ENCODE measurements at places on chromosomes 6 and 20. TPM values are rescaled to one million over a fixed set of nuclear protein-coding genes. Genes with fewer than 3 reads are reported as not detected.

DNA sequence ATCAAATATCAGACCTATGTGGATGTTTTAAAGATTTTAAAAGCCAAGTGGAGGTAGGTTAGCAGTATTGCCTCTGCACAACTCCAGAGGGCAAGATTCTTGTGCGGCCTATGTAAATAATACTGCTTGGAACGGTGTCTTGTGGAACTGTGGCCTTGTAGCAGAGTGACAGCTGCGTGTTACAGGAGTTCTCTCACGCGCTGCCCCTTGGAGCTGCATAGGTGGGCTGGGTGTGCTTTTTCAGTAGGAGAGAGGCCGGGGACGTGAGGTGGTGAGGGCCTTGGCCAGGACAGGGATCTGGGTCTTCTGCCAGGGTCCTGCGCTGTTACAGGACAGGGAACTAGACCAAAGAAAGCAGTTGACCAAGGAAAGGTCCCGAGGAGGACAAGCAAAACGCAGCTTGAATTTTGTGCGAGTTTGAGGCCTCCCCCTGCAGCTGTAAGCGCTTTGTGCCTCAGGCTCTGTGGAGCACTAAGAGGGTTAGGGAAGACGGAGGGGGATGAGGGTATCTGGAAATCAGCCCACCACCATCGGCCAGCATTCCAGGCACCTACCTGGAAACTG is 1.5 kb downstream of the TMEM181 start:
- DNase-seq: no peak

DNA sequence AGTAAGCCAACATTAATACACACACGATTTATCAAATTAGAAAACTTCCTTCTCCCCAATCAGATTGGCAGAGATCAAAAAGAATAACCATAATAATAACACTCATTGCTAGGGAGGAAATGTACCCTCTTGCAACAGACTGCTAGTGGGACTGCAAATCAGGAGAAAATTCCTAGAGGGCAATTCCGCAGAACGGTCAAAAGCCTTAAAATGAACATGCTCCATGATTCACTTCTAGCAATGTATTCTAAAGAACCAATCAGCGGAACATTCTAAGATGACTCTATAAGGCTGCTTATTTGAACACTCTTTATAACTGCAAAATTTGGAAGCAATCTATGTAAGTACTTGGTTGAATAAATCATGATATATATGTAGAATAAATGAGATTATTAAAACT is 8.5 kb upstream of the DACT2 start:
- no peak for DNase-seq

The OR2H1 gene
- total RNA-seq: not detected

GRCh38 chr20:478010-478948 is 15.9 kb upstream of the TBC1D20 start:
- no peak for DNase-seq

DNA sequence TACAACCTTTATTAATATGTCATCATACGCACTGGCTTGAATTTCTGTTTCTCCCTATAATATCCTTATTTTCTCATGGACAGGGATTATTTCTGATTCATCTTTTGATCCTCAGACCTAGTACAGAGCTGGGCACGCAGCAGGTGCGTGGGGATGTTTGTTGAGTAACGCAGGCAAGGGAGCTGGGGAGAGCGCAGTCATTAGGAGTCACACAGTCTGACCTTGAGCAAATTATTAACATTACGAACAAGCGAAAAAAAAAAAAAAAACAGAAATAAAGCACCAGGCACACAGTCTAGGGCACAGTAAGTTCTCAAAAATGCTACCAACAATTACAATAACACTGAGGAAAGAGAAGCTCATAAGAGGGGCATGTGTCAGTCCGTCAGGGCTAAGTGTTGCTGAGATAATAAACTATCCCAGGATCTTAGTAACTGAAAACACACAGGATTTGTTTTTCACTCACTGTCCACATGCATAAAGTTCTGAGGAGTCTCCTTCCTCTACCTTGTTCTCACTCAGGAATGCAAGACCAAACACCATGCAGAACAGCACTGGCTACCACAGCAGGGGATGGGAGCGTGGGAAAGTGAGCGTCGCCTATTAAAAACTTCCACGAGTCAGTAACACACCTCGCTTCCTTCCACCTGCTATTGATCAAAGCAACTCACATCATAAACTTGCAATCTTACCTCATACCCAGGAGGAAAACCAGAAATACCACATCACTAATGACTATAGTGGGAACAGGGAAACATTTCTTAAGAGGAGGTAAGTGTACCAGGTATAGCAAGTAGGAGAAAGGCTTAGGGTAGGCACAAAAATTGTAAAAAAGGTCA is 56.9 kb downstream of the PDE10A start:
- no peak for DNase-seq

The TP53TG5 gene
- not detected for total RNA-seq

The DYNLT2 gene
- total RNA-seq: 2.1 TPM

The TAAR8 gene
- total RNA-seq: not detected

The MAS1 gene
- not detected for total RNA-seq

- DNase-seq: no peak
Observed at GRCh38 chr6:157611406-157611805, 211.6 kb upstream of the SNX9 start.

GRCh38 chr6:10174761-10175160 is 240.1 kb downstream of the TFAP2A start:
- DNase-seq: no peak

GRCh38 chr20:1747953-1748577 is 90.5 kb upstream of the SIRPG start:
- DNase-seq: no peak

DNA sequence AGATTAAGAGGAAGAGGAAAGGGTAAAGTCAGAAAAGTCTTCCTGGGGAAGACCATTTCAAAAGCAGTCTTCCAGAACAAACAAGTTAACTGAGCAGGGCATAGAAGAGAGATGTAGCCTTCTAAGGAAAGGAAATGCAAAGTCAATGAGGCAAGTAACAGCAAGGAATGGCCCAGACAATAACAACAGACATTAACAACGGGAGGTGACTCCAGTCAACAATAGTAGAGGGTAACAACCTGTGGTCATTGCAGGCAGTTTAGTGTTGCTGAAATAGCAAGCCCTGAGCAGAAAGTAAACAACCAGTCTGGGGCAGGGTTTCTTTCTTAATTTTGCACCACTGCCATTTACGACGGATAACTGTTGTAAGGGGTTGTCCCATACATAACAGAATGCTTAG is 2.1 kb downstream of the MDN1 start:
- DNase-seq: no peak

DNA sequence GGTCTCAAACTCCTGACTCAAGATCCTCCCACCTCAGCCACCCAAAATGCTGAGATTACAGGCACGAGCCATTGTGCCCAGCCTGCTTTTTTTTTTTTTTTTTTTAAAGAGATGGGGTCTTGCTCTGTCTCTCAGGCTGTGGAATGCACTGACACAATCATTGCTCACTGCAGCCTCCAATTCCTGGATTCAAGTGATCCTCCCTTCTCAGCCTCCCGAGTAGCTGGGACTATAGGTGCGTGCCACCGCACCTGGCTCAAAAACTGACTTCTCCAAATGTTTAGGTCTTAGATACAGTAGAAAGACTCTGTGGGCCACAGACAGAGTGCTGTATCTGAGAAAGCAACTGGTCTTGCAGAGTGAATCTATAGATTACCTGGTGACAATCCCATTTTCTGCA is 31.1 kb upstream of the SLC4A11 start:
- DNase-seq: no peak

DNA sequence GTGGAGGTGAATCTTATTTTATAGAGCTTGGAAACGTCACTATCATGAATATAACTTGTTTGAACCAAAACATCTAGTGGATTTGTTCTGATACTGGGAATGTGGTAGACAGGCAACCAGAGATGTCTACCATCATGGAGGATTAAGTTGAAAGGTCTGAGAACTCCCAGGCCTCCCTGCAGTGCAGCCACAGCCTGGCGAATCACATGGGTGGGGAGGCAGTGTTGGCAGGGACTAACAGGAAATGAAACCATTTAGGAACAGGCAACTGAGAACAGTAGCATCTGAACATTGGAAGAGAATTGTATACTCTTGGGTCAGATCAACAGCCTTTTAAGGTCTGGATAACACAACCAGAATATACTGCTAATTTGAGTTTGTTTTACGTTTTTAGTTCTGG is 22.3 kb upstream of the CEP162 start:
- DNase-seq: no peak

GRCh38 chr6:34514593-34515472 is 41.3 kb downstream of the SPDEF start:
- DNase-seq: no peak

GRCh38 chr6:7721649-7722048 is 4.2 kb upstream of the BMP6 start:
- no peak for DNase-seq

The LPA gene
- 0.31 TPM for total RNA-seq

The RTF2 gene
- 63.5 TPM for total RNA-seq

GRCh38 chr20:12698817-12699216 is 310.0 kb upstream of the SPTLC3 start:
- no peak for DNase-seq

- no peak for DNase-seq
Observed at GRCh38 chr6:155542036-155542435, 86.4 kb upstream of the NOX3 start.

Measured in type B pancreatic cell (in vitro differentiated cells).